ENCODE measurements at places on chromosomes 6 and 20.
A peak's percentile ranks its signal among the peaks of the same experiment; 100 is the strongest.

- peak; percentile 84 for DNase-seq
Observed at GRCh38 chr6:75830959-75831885, 82.2 kb downstream of the MYO6 start.

DNA sequence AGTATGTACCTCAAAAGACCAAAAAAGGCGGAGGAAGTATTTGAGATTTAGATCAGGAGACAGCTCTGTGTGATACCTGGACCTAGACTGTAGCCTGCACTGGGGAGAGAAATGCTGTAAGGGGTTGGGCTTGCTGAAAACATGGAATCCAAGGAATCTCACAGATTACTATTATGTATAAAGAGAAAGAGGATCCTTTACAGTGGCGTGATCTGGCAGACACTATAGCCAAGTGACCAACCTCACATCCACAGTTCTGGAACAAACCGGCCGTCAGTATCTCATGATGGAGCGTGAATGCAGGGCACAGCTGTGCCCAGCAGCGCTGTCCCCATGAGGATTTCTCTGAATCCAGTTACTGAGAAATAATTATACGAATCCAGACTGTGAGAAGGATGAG is 12.3 kb downstream of the DDX27 start:
- DNase-seq: no peak

- no peak for DNase-seq
Observed at GRCh38 chr6:135813401-135813800, 38.1 kb upstream of the PDE7B start.

DNA sequence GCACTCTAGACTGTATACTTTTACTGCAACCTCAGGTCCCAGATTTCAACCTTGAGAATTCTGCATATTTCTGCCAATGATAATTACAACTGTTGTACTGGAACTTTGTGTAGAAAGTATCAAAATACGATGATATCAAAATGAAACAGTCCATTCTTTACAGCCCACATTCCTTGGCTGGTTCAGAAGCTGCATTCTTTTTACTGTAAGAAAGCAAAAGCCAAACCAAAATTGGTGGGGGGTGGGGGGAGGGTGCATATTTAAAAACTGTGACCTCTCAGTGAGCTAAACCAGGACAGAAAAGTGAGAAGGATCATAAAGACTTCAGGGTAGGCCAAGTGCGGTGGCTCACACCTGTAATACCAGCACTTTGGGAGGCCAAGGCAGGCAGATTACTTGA is 41.8 kb upstream of the UBR2 start:
- DNase-seq: no peak
